Fibroblast of upper back skin (primary cell): ENCODE measurements at places on chromosomes 7 and 10.

- DNase-seq, result no peak
Observed at GRCh38 chr7:50214771-50215170, 89.7 kb upstream of the IKZF1 start.

GRCh38 chr7:32200646-32201045 lies 130.4 kb upstream of the PDE1C start:
- DNase-seq, result no peak

- no peak for DNase-seq
Observed at GRCh38 chr10:28387140-28387539, 84.3 kb upstream of the MPP7 start.

- DNase-seq, result no peak
Observed at GRCh38 chr7:154909241-154910105, 93.5 kb downstream of the PAXIP1 start.

- DNase-seq, result no peak
Observed at GRCh38 chr10:58050575-58050974, 217.1 kb downstream of the IPMK start.
